ENCODE measurements at places on chromosomes 2 and 18.

DNA sequence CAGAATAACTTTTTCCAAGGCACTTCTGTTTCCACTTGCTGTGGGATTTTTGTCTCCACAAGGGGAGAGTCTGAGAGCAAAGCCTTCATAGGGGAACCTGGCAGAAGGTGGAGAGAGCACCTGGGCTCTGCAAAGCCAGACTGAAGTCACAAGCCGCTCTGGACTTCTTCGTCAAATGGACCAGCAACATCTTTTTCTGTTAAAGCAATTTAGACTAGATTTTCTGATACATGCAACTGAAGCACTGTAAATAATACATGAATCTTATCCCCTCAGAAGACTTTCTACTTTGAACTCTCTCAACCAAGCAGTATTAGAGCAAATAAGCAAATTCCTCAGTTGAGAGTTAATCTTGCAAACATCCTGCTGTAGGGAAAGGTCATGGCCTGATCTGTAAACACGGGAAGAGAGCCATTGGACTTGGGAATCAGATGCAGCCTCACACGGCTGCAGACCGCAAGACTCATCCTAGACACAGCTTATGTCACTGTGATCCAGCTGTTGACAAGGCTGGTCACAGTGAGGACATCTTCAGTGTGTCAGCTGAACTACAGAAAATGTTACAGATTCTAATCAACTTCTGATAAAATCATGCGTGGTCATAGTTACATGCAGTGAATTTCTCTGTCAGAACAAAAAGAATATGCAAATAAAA is 3.2 kb downstream of the SH3YL1 start:
- no peak for DNase-seq

GRCh38 chr2:136238286-136239078 is 120.5 kb upstream of the CXCR4 start:
- DNase-seq, result no peak

GRCh38 chr2:84939426-84940087 is 31.4 kb upstream of the KCMF1 start:
- no peak for DNase-seq

- DNase-seq, result no peak
Measured at GRCh38 chr2:159455330-159455918, 160.9 kb downstream of the BAZ2B start.

- DNase-seq, result no peak
Measured at GRCh38 chr2:219560037-219560892, 11.1 kb downstream of the OBSL1 start.

Measured in stimulated activated CD4-positive, alpha-beta T cell treated with anti-CD3 and anti-CD28 coated beads, TNF-alpha, amount 100 ng/mL, for 48 hours (primary cell).